ENCODE measurements at places on chromosomes 12 and 14. TPM values are rescaled to one million over a fixed set of nuclear protein-coding genes. Genes with fewer than 3 reads are reported as not detected.

RDH11 gene
- total RNA-seq = 69.9 TPM

TMEM116 gene
- 13.9 TPM for total RNA-seq

RD3L gene
- not detected for total RNA-seq

HCAR1 gene
- total RNA-seq = 0.14 TPM

CCDC196 gene
- total RNA-seq = 0.38 TPM

Measured in motor neuron (in vitro differentiated cells).